ENCODE measurements at places on chromosomes 13 and 19.

GRCh38 chr13:70043685-70044084 is 63.9 kb upstream of the ATXN8OS start:
- DNase-seq, result no peak

- DNase-seq, result peak; percentile 74
These were observed 54.5 kb downstream of the TSSK6 start for GRCh38 chr19:19460761-19461265.

DNA sequence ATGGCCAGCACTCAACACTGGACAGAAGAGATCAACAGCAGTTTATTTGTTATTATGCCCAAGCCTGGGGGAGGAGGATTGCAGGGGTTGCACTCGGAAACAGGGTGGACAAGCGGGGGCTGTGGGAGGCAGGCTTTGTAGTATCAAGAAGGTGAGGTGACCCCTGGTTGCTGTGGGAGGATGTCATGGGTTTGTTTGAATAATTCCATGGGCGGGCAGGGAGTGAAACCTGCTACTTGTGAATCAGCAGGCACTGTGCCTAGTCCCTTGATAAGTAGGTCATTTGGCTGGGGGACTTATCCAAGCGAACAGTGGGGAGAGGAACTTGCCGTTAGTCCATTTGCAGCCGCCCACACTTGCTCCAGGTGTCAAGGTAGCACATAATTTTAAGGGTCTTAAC is 84.4 kb upstream of the KCTD15 start:
- no peak for DNase-seq

DNA sequence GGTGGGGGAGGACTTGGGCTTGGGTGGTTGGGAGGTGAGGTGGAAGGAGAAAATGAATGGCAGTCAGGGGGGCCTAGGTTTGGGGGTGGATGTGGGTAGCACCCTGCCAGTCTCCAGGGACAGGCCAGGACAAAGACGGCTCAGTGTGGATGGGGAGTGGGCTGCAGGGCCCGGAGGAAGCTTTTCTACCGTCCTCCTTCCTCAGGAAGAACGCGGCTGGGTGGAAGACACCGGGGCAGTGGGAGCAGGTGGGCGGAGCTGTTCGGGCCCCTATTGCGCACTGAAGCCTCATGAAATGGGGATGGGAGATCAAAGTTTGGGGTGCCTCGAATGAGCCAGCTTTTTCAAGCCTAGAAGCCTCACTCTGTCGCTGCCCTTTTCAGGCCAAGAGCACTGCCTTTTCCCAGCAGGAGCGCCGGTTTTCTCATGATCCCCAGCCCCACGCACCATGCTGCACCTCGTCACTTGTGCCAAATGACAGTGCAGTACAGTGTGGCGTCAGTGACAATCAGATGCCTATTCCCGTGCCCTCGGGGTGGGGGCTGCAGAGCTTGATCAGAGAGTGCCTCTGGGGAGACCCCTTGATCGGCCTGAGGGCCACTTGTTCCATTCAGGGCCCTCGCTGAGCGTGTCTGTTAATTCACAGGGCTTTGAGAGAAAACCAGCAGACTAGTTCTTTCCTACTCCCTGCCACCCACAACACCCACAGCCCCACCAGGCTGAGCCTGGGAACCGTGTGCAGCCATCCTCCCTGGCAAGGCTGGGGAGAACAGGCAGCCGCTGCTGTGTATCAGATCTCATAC is 1.5 kb downstream of the CALM3 start:
- DNase-seq, result no peak

- DNase-seq, result no peak
These were observed 59.2 kb upstream of the MYCBP2 start for GRCh38 chr13:77386046-77386445.

DNA sequence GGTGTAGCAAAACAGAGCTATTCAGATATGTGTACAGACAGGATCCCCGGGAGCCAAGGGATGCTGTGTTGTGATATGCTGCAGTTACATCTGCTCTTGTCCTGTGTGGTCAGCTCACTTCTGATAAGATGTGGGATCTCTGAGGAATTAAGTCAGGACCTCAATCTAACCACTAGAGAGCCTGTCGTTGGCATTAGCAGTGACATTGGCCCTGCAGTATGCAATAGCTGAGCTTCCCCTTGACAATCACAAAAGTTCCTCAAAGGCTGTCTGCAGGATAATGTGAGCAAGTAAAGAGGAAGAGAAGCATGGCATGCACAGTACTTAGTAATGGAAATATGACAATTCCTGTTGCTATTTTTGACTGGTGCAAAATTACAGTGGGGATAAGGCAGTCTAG is 203.4 kb upstream of the MIR17HG start:
- no peak for DNase-seq

GRCh38 chr19:8240274-8241229 is 31.4 kb downstream of the CERS4 start:
- DNase-seq, result no peak

GRCh38 chr19:1110809-1111640 is 7.2 kb downstream of the GPX4 start:
- DNase-seq, result no peak

DNA sequence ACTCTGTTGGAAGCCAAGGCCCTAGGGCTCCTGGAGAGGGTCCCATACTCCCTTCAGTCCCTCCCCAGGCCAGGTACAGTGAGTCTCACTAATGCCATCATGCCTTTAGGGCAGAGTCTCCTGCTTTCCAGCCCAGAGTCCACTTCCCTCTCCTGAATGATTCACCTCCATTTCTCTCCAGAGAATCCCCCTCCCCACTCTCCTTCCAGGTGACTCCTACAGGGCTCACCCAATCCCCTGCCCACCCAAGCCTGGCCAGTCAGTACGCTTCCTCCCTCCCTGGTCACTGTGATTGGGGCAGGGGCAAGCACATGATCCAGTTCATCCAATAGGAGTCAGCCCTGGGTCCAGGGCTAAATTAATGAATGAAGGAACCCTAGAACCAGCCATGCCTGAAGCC is 35.0 kb upstream of the PNMA8B start:
- DNase-seq, result no peak

- DNase-seq, result no peak
These were observed 421.1 kb downstream of the FGF9 start for GRCh38 chr13:22091971-22092300.

- no peak for DNase-seq
These were observed 3.1 kb upstream of the KLK1 start for GRCh38 chr19:50826492-50827240.

DNA sequence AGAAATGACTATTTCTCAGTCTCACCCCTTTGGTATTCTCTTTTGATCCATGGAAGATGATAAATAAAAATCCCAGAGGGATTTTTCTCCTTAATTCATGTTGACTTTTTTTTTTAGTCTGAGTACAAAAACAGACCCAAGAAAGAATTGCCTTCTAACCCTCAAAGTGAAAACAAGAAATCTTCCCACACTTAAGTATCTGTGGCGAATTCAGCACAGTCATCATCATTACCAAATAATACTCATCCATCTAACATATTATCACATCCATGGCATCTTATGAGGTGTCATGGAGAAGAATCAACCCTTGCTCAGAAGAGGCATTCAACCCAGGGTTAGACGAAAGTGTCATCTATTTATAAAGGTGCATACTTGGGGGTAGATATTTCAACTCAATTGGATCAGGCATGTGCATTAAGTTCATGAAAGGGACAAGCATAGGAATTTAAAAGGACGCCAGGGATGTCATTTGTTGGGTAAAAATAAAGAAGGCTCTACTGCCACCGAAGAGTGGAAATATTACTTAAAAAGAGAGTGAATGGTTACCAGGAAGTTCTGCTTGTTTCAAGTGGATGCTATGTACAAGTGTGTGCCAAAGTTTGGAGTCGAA is 101.9 kb downstream of the FLT1 start:
- DNase-seq, result no peak

DNA sequence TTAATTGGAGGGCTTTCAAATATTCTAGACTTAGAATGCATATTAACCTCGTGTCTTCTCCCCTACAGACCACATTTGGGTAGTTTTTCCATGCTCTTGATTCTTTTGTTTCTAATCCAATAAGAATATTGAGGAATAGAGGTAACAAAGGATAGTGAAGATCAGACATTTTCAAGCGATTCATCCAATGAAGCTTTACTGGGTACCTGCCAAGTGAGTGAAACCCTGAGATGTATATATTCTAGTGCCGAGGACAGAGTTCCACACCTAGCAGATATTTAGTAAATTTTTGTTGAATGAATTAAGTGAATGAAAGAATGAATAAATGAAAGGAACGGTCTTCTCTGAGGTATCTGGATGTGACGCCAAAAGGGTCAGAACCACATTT is 442 bp upstream of the RFC3 start:
- no peak for DNase-seq

- DNase-seq, result no peak
These were observed 5.2 kb downstream of the C13orf46 start for GRCh38 chr13:113968463-113969310.

DNA sequence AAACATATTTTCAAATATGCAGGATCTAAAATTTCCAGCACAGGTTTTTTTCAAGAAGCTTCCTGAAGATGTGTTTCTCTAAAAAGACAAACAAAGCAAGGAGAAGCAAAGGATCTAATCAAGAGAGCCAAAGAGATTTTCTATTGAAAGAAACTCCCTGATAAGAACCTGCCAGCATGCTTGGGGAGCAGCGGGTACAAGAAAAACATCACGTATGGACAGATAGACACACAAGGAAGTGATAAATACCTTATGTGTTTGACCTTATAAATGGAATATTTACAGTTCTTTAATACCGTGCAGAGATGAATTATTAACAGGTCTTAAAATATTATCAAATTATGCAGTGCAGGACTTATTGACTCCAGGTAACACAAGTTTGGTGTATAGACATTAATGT is 562.1 kb downstream of the DACH1 start:
- no peak for DNase-seq

- no peak for DNase-seq
These were observed 476 bp downstream of the TYK2 start for GRCh38 chr19:10379880-10380312.

DNA sequence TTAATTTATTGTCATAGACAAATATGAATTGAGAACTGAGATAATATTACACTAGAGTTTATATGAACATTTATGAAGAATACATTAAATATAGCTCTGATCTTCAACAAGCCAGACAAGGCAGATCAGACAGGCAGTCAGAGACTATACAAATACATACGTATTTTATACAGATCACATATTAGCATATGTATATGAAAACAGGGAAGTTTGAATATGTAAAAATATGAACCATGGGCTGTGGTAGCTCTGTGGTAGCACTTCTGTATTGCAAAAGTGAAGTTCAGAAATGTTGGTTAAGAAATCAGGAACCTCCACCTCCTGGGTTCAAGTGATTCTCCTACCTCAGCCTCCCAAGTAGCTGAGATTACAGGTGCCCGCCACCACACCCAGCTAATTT is 20.7 kb downstream of the GPR180 start:
- no peak for DNase-seq

DNA sequence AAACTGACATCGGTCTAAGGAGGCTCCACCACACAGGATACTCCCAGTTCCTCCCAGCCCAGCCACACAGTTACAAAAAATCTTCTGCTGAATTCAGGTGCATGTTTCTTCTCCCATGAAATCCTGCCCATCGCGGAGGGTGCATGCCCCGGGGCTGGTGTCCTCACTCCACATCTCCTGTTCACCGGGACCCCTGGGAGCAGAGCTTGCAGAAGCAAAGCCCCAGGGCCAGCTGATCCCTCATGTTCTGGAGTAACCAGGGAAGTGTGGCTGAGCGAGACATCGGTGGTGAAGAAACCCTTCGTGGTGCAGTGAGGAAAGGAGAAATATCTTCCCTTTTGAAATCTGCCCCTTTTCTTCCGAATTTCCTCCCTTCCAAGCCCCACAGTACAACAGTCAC is 904 bp upstream of the SIGLEC9 start:
- no peak for DNase-seq

DNA sequence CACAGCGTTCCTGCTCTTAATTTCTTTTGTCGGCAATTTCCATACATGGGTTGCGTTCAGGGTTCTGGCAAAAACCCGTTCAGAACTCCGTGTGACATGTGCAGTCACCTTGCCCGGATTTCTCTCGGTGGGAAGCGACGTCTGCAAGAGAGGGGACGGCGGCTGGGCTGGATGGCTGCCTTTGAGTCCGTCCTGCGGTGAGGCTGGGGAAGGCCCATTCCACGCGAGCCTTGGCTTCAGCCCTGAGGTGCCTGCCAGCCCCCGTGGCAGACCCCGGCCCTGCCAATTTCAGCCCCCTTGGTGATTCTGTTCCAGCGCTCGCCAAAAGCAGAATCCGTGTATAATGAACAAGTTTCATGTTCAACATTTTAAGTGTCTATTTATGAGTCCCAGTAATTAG is 72.6 kb upstream of the TSHZ3 start:
- DNase-seq, result no peak

DNA sequence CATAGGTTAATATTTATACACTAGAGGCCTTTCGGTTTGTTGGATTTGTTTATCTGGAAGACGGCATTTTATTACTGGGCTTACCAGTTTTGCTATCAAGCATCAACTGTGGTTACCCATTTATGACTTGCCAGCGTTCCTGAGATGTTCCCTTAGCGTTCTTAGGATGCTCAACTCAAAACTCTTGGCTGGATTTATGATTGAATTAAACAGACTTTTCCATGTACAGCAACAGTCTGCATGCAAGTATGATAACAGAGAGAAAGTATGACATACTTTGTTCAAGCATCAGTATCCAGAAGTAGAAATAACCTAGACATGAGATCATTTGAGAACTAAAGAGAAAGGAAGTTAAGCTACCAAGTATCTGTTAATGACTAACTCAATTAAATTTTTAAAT is 29.9 kb upstream of the RNF113B start:
- no peak for DNase-seq
